ENCODE measurements at places on chromosomes 3 and 15. TPM values are rescaled to one million over a fixed set of nuclear protein-coding genes. Genes with fewer than 3 reads are reported as not detected.

GRCh38 chr15:38706956-38707355, 142.3 kb upstream of the RASGRP1 start:
- DNase-seq, result no peak

GRCh38 chr3:54211097-54211496, 88.7 kb downstream of the CACNA2D3 start:
- DNase-seq, result no peak

DNA sequence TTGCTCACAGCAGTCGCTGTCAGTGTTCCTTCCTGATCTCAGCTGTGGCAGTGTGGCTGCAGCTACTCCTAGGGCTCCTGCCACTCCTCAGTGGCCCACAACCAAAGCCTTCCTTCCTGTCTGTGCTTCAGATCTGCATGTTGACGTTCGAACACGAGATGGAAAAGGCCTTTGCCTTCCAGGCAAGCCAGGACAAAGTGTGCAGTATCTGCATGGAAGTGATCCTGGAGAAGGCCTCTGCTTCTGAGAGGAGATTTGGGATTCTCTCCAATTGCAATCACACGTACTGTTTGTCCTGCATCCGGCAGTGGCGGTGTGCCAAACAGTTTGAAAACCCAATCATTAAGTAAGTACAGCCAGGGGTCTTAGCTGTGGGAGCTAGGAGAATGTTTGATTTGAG, 17.8 kb downstream of the MKRN2 start:
- no peak for DNase-seq

DNA sequence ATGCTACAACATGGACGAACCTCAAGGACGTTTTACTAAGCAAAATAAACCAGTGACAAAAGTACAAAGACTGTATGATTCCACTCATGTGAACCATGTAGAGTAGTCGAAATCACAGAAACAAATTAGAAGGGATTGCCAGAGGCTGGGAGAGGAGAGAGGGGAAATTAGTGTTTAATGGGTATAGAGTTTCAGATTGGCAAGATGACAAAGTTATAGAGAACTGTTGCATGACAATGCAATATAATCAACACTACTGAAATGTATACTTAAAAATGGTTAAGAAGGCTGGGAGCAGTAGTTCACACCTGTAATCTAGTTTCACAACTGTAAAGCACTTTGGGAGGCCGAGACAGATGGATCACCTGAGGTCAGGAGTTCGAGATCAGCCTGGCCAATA, 36.9 kb downstream of the PLS1 start:
- DNase-seq, result no peak

Gene TM6SF1
- 20.1 TPM for total RNA-seq

DNA sequence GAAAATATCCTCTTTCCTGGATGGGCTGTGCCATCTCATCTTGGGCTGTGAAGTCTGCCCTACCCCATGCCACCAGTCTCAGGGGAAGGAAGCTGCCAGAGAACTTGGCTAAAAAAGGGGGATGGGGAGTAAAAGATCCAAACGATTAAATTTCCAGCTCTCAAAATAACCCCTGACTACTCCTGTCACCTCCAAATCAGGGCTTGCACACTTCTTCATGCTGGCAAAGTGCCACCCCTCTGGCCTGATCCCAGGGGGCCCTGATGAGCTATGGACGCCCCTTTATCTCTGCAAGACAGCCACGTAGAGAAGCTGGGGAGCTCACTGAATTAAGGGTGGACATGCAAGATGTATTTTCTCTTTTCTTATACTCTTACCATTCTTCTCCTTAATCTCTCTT, 1.2 kb upstream of the MLF1 start:
- DNase-seq, result no peak

GRCh38 chr15:94293411-94294402, 62.3 kb downstream of the MCTP2 start:
- DNase-seq, result no peak

- no peak for DNase-seq
Observed at GRCh38 chr3:195179776-195180489, 91.0 kb downstream of the XXYLT1 start.

GRCh38 chr15:99721104-99721778, 12.0 kb downstream of the LYSMD4 start:
- DNase-seq, result no peak
